ENCODE measurements at places on chromosomes 12 and 14. TPM values are rescaled to one million over a fixed set of nuclear protein-coding genes. Genes with fewer than 3 reads are reported as not detected.

- DNase-seq, result no peak
Observed at GRCh38 chr12:123049398-123050240, 69.1 kb downstream of the ARL6IP4 start.

GRCh38 chr12:20917819-20918218 lies 107.3 kb downstream of the SLCO1B3 start:
- DNase-seq, result no peak

DNA sequence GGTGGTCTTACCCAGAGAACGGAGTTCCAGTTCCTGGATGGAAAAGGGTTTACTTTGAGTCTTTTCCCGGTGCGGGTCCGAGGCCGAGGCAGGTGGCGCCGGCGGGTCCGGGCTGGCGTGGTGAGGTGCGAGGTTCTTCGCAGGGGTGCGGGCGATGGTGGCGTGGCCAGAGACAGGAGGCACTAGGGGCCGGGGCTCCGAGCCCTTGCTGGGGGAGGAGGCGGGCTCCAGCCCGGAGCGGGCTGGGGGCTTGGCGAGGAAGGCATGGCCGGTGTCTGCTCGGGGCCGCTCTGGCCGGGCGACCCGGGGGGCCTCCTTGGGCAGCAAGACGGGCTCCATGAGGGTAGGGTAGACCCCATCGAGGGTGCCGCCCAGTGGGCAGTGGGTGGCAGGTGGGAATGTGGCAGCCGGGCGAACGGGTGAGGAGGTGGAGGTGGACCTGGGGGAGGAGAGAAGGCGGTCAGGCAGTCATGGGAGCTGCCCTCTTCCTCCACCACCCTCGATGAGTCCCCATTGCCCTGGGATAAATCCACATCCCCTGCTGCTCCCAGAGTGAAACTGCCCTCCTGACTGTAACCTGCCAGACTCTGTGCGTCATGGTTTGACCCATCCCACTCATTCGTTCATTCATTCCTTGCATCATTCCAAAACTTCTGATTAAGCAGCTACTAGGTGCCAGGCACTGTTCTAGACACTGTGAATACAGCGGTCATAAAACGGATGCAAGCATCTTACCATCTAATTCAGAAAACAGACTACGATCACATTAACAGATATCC lies 42.0 kb downstream of the RFLNA start:
- DNase-seq, result no peak

DNA sequence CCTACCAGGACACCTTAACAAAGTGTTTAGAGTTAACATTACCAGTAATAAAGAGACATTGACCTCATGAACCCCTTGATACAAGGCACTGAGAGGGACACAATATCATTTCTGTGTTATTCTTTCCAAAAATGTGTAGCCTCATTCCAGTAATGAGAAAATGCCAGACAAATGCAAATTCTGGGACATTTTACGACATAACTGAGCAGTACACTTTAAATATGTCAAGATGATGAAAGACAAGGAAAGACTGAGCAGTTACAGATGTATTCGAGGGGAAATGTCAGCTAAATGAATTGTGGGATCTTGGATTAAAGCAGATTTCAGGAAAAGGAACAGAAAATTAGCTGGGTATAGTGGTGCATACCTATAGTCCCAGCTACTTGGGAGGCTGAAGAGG lies 255.6 kb downstream of the ERC1 start:
- DNase-seq, result no peak

GRCh38 chr12:53808023-53808705 lies 56.4 kb upstream of the CISTR start:
- DNase-seq, result no peak

DNA sequence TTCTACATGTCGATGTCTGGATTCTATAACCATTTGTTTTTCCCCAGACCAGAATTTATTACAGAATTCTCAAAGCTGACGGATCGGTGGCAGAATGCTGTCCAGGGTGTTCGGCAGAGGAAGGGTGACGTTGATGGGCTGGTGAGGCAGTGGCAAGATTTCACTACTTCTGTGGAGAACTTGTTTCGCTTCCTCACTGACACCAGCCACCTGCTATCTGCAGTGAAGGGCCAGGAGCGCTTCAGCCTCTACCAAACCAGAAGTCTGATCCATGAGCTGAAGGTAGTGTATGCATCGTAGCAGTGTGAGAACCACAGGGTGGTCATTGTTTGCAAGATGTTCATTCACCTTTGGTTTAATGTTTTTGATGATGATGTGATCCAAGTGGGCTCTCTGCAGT lies 124.0 kb downstream of the ESR2 start:
- DNase-seq, result no peak

- DNase-seq, result no peak
Observed at GRCh38 chr12:69468237-69469026, 1.8 kb upstream of the FRS2 start.

DNA sequence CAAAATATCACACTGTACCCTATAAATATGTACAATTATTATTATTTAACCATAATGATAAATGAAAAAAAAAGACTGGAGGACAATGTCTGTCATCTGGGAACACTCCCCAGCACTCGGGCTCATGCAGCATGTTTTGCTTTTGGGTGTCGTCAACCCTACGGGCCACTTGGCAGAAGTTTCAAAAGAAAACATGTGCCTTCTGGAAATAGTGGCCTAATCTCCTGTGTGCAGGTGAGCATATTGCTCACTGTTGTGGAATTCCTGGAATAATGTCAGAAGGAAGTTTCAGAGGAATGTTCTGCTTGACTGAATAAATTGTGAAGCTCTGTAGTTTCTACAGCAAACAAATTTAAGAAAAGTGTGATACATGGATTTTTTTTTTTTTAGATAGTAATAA lies 298.3 kb downstream of the SSPN start:
- no peak for DNase-seq

DNA sequence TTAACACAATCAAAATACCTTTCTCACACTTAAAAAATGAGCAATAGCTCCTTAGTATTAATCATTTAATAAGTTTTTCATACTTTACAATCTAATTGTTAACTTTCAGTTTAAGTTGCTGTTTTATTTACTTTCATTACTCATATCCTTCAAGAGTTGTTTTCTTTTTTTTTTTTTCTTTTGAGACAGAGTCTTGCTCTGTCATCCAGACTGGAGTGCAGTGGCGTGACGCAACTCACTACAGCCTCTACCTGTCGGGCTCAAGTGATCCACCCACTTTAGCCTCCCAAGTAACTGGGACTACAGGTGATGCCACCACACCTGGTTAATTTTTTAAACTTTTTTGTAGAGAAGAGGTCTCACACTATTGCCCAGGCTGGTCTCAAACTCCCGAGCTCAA lies 16.1 kb downstream of the ZBTB1 start:
- no peak for DNase-seq

DNA sequence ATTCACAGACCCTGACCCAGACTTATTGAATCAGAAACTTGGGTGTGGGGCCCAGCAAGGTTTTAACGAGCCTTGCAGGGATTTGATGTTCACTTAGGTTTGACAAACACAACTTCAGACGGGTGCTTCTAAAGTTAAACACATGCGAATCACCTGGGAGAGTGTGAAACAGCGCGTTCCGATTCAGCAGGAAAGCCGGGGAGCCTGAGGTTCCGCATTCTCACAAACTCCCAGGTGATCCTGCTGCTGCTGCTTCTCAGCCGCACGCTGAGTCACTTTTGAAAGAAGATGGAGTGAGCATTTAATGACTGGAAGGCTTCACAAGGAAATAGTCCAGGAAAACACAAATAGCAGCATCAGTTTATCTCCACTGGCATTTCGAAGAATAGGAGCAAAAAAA lies 44.2 kb upstream of the DDX11 start:
- no peak for DNase-seq

SSTR1 gene
- 1.0 TPM for polyA plus RNA-seq

CLMN gene
- 0.09 TPM for polyA plus RNA-seq

OVCH1 gene
- 0.22 TPM for polyA plus RNA-seq

SLC5A8 gene
- polyA plus RNA-seq, result not detected

SLC8A3 gene
- polyA plus RNA-seq, result not detected

ACRBP gene
- 0.41 TPM for polyA plus RNA-seq

Measured in AG04450 (cell line).